ENCODE measurements at places on chromosomes 4 and X.

- no peaks in the 10 kb centered on the region for H3K36me3 ChIP-seq
- no peak overlapping the region for H3K4me3 ChIP-seq
- H3K27me3 ChIP-seq, result no peaks in the 10 kb centered on the region
Observed at GRCh38 chrX:40278340-40279090, 180.8 kb upstream of the BCOR start.

DNA sequence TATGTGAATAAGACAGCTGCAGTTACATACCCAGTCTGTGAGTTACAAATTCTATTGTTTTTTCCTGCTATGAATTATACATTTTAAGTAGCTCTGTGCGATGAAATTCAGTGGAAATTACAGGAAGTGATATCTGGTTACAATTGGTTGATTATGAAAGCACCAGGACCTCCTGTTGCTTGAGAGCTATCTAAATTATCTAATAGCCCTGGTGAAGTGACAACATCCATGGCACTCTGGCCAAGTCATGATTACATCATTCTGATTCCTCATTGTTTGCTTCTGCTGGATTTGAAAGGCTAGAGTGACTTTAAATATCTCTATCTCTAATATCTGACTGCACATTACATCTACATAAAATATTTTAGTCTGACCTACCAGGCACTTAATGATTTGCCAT is 515.0 kb downstream of the CFAP47 start:
- H3K27me3 ChIP-seq, result no peaks in the 10 kb centered on the region
- DNase-seq, result no peak
- H3K4me3 ChIP-seq, result no peak overlapping the region
- no peaks in the 10 kb centered on the region for H3K36me3 ChIP-seq

- no peaks in the 10 kb centered on the region for H3K4me1 ChIP-seq
- H3K4me3 ChIP-seq, result no peak overlapping the region
- DNase-seq, result no peak
- no peak overlapping the region for H3K27ac ChIP-seq
- no peaks in the 10 kb centered on the region for H3K27me3 ChIP-seq
Observed at GRCh38 chr4:65393078-65393477, 277.2 kb downstream of the EPHA5 start.

DNA sequence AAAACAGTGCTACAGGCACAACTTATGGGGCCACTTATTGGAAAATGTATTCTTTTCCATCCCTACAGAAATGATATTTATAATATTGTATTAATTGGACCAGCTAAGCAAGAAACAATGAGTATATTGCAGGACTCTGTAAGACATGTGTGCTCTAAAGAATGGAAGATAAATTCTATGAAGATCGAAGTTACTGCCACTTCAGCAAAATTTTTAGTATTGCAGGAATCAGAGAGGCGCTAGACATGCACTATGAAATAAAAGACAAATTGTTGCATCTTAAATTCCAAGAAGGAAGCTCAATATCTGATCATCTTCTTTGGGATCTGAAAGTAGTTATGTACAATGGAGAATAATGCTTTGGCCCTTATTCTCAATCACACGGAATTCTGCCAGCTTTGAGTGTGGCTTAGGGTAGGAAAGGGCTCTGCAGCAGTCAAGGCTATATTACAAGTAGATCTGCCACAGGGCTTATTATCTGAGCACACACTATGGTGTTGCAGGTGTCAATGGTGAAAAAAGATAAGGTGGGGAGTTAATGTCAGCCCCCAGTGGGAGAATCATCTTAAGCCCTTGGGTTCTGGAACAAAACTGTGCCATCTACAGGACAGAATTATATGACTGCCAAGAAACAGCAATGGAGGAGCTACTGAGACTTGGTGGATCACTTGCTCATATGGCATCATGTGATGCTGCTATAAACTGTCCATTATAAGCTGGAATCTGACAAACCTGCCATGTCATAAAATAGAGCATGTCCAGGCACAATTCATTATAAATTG is 334.0 kb upstream of the NDST3 start:
- H3K27ac ChIP-seq, result no peak overlapping the region
- no peaks in the 10 kb centered on the region for H3K36me3 ChIP-seq
- DNase-seq, result no peak
- no peak overlapping the region for H3K4me3 ChIP-seq

- no peaks in the 10 kb centered on the region for H3K36me3 ChIP-seq
- no peak overlapping the region for H3K4me3 ChIP-seq
- H3K27ac ChIP-seq, result no peak overlapping the region
- no peaks in the 10 kb centered on the region for H3K4me1 ChIP-seq
- H3K27me3 ChIP-seq, result no peaks in the 10 kb centered on the region
Observed at GRCh38 chr4:92514627-92515026, 210.9 kb downstream of the GRID2 start.
